Osteocyte (in vitro differentiated cells): ENCODE measurements at places on chromosomes 11 and 22. TPM values are rescaled to one million over a fixed set of nuclear protein-coding genes. Genes with fewer than 3 reads are reported as not detected.

DNA sequence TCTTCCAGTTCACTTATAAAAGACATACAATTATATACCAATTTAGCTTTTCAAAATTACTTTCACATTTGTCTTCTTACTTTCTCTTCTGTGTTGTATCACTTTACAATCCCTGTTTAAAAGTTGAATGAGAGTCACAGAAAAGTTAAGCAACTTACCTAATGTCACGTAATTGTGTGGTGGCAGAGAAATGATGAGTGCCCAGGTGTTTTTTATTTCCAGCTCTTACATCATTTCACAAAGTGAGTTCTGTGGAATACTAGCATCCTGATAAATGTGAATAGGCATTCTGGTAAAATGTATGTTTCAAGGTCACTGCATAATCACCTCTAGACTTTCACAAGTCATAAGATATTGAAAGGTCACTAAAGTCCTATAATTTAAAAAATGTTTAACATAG, 133.0 kb upstream of the FIBIN start:
- no peak for DNase-seq

GRCh38 chr11:2711161-2711560, 11.4 kb upstream of the KCNQ1OT1 start:
- DNase-seq = no peak

DNA sequence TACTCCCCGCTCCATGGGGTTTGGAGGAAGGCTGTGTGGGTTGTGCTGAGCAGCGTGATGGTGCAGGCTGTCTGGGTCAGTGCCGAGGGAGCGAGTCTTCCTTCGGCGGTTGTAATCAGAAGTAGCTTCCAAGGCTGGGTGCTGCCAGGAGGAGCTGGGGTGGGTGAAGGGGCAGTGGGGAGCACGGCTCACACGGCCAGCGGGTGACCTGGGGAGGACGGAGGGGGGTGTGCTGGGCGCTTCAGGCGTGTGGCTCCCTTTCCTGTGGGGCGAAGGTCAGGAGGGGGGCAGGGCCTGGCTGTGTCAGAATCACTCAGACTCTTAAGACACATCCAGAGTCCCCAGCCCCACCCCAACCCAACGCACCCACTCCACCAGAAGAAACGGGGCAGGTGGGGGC, 60.2 kb downstream of the LRP5 start:
- DNase-seq = no peak

- no peak for DNase-seq
Observed at GRCh38 chr11:25271301-25271700, 774.4 kb downstream of the LUZP2 start.

GRCh38 chr22:41672780-41673509, 15.7 kb downstream of the SNU13 start:
- DNase-seq = no peak

GRCh38 chr11:87870086-87870485, 305.2 kb downstream of the RAB38 start:
- no peak for DNase-seq

DNA sequence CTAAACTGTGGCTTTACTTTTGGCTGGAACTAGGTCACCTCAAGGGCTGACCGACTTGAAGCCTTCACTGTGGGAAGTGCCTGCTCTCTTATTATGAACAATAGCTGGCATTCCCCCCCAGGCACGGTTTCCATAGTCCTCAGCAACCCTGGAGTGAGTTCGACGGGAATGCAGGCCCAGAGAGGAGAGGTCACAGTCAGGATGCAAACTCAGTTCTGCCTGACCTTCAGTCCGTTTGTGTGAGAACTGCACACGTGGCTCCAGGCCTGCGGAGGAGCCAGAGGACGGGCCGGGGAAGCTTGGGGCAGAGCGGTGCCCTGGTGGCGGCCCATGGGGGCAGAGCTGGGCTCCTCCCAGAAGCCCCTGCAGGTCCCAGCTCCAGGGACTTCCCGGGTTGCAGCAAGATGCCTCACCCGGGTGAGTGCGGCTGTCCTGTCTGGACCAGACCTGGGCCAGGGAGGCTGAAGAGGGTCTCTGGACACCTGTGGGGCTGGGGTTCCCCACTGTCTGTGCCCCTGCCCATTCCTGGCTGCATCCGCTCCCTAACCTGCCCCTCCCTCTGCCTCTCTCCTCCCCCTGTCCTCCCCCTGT, 17.2 kb downstream of the SLC25A18 start:
- no peak for DNase-seq

DNA sequence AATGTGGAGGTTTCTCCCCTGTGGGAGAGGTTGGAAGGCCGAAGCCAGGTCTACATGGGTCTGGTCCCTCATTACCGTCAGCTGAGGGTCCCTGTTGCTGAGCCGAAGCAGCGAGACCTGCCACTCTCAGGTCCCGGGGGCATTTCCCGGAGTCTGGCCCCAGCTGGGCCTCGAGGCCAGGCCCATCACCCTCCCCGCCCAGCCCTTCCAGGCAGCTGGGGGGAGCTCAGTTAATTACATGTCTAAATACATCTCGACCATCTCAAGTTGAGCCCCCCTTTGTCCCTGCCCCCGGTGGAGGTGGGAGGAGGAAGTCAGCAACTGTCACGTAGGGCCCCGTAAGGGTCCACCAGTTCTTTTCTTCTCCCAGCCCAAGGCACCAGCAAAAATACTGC, 3.6 kb downstream of the CDKN1C start:
- no peak for DNase-seq

GRCh38 chr22:38733724-38734381, 21.9 kb downstream of the SUN2 start:
- no peak for DNase-seq

DNA sequence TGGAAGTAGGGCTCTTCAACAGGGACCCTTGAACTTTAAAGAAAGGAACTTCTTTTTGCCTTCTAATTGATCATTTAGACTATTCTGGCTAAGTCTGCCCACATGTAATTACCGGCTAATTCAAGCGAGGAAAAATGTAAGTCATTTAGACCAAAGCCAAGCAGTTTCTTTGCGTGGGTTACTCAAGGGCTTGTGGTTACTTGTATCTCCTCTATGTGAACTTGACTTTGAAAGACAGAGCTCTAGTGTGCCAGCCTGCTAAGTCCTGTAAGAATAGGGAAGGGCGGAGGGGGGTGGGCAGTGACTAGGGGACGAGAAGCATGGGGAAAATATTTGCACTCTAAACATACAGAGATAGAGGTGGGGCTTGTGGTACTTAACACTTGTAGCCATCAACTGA, 145.2 kb upstream of the TEAD1 start:
- no peak for DNase-seq

GRCh38 chr11:81658722-81659121, 1074.9 kb downstream of the FAM181B start:
- no peak for DNase-seq

GRCh38 chr11:326842-327580, 6.4 kb upstream of the IFITM3 start:
- DNase-seq = no peak

- no peak for DNase-seq
Observed at GRCh38 chr11:118644496-118644895, 35.0 kb downstream of the TREH start.

GRCh38 chr22:27250418-27250817, 551.1 kb downstream of the MN1 start:
- no peak for DNase-seq

- no peak for DNase-seq
Observed at GRCh38 chr22:46052331-46052771, 75.4 kb upstream of the WNT7B start.

- no peak for DNase-seq
Observed at GRCh38 chr11:47948137-47948536, 32.2 kb upstream of the PTPRJ start.

GRCh38 chr11:472816-473215, 22.7 kb downstream of the PTDSS2 start:
- no peak for DNase-seq

DNA sequence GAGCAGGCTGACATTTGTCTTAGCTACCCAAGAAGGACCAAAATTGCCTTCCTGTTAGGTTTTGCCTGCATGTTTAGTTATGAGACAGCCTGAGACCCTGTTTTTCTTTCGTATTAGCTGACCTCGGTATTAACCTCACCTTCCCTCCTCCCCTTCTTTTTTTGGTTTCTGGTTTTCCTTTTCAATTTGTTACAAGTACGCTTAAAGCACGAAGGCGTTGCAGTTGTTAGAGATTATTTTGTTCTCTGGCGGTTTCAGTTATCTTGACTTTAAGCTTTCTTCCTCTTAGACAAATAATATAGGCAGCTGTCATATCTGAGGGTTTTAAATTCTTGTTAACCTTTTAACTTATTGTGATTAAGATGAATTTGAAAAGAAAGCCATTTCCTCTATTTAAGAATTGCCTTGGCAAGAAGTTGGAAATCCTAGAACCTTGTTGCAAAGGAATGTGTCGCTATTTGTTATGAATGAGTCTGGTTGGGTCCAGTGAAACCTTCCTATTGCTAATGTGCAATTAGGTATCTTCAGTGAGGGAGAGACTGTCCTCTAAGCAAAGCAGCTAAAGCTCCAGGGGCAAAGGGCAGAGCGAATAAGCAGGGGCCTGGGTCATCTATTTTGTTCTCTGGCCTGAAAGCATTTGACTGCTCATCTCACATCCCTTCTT, 45.7 kb downstream of the PACS1 start:
- peak; percentile 10 for DNase-seq

DNA sequence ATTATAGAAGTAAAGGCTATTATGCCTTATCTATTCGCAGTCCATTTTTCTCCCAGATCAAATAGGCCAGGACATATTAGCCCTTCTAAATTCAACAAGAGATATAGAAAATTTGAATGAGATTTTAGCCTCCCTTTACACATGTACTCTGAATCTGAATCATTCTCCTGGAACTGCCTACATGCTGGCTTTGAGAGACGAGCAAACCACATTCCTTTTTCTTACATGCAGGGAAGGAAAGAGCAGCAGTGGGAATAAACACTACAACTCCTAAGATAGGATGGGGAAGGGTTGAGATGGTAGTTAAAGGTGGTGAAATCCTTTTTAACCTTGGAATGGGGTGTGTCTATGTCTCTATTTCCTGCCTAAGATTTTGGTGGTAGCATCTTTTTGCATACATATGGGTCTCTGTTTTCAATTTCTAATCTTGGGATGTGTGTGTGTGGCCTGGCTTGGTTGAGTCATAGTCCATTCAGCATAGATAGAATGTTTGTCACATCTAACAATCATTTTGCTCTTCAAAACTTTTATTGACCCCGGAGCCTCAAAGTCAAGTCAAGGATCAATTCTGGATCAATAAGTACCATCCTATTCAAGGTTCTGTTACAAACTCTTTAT, 11.1 kb upstream of the OOSP2 start:
- no peak for DNase-seq

DNA sequence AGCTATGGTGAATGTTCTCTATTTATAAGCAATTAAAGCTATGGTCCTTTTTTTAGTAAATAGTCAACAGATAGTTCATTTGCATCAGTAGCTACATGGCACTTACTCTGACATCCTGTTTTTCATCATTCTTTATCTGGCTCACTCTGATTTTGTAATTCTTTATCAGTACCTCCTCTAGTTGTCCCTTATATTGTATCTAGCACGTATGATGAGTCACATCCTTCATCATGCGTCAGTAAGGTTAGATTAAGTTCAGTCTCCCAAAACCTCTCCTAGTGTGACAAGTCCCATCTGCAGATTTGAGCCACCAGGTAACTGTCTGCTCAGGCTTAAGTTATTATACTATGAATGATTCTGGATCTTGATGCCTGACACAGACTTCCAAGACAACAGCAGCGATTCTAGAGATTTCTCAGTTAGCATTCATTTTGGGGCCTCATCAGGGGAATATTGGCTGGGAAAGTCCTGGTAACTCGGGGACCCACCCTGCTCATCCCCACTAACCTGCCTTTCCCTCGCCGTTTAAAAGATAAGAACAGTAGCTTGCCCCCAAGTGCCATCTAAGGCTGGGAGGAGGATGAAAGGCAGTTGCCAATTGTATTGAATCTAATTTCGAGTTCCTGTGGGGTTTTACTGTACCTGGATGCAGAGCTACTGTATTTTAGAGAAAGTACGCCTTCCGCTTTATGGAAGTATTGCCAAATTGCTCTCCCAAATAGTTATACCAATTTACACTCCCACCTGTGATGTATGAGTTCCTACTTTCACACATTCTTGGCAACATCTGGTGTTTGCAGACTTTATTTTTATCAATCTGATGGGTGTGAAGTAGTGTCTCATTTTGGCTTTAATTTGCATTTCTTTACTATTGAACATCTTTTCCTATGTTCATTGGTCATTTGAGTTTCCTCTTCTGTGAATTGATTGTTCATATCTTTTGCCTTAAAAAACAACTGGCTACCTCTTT, 55.9 kb downstream of the ZC3H12C start:
- no peak for DNase-seq

GRCh38 chr11:1777737-1778136, 14.0 kb upstream of the CTSD start:
- no peak for DNase-seq

- peak; percentile 94 for DNase-seq
Observed at GRCh38 chr22:35840302-35840739, 122.6 kb downstream of the APOL5 start.

- peak; percentile 88 for DNase-seq
Observed at GRCh38 chr11:5280582-5281102, 10.9 kb upstream of the HBE1 start.

DNA sequence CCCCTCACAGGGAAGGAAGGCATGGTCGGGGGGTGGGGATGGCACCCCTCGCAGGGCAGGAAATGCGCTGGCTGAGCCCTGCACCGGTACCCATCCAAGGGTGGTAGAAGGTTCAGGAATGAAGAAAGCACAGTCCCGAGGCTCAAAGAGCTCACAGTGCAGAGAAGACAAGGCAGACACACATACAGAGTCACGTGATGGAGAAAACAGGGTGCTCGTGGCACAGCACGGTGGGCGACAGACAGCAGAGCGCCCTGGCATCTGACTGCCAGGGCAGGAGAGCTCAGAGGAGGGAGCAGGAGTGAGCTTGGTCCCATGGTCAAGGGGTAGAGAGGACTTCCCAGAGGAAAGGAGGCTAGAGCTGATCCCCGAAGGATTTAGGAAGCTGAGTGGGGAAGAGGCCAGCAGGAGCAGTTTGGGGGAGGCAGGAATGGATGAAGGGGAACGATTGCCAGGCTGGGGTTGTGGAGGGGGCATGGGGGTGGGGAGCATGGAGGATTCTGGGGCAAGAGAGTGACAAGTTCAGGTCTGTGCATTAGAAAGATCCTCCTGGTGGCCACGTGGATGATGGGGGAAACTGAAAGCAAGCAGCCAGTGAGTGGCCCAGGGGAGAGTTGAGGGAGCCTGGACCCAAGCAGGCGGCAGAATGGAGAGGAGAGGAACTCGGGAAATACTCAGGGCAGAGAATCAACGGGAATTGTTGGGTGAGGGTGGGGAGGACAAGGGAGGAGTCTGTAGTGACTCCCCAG, 43.9 kb downstream of the PDE2A start:
- no peak for DNase-seq

Gene CD6
- not detected in 2 replicates for total RNA-seq

Gene SERGEF
- 24.0 and 27.1 TPM in 2 replicates for total RNA-seq

Gene CD81
- 652 and 682 TPM in 2 replicates for total RNA-seq

Gene OR10D3
- not detected in 2 replicates for total RNA-seq

Gene KIRREL3
- total RNA-seq = 1.2 and 1.9 TPM in 2 replicates

Gene RELA
- total RNA-seq = 77.4 and 79.7 TPM in 2 replicates

Gene SORL1
- total RNA-seq = 2.1 and 3.1 TPM in 2 replicates

Gene IGLL1
- not detected in 2 replicates for total RNA-seq

Gene CSNK2A3
- 1.0 and 2.1 TPM in 2 replicates for total RNA-seq

Gene DNAJB13
- total RNA-seq = not detected in 2 replicates

Gene NADSYN1
- 51.0 and 55.4 TPM in 2 replicates for total RNA-seq

Gene SNU13
- total RNA-seq = 126 and 128 TPM in 2 replicates

Gene GLB1L2
- total RNA-seq = 0.21 TPM in 1 of 2 replicates, not detected in the other
